ENCODE measurements at places on chromosomes 1 and 21.

- no peak for DNase-seq
Measured at GRCh38 chr21:34989337-34990151, 59.6 kb downstream of the RUNX1 start.

- no peak for DNase-seq
Measured at GRCh38 chr1:20587661-20588053, 1.2 kb upstream of the CDA start.

GRCh38 chr21:41663805-41664788 is 102.8 kb downstream of the RIPK4 start:
- no peak for DNase-seq

- DNase-seq: no peak
Measured at GRCh38 chr1:30923597-30923996, 15.0 kb upstream of the SDC3 start.

- no peak for DNase-seq
Measured at GRCh38 chr1:7279769-7280168, 491.3 kb upstream of the VAMP3 start.

DNA sequence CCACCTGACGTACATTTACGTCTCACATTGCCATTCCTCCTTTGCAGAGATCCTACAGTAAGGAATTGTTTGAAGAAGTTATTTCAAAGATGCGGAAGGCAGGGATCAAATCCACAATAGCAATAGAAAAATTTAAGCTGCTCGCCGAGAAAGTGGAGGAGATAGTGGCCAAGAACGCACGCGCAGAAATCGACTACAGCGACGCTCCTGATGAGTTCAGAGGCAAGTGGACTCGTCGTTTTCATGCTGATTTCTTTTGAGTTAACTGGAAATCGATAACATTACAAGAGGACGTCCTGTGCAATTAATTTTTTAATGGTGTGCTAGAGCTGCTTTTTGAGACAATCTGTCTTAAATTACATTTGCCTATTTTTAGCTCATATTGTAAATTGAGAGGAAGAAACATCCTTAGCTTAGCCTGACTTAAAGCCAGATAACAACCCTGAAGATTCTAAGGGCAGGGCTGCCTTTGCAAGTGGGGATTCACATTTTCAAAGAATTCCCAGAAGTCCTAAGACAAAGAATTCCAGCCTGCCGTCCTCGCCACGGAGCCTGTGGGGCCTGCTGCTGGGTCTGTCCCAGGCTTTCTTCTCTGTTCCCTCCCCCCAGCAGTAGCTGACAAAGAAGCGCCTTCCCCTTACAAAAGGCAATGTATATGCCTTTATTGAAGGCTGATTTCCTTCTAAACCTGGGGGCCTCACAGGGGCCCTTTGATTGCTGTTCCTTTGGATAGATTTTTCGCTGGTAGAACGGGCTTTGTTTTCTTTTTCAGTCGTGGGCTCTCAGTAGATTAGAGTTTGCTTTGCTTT is 31.6 kb upstream of the KIF1B start:
- no peak for DNase-seq
